ENCODE measurements at places on chromosomes 11 and 22.
A peak's percentile ranks its signal among the peaks of the same experiment; 100 is the strongest.

DNA sequence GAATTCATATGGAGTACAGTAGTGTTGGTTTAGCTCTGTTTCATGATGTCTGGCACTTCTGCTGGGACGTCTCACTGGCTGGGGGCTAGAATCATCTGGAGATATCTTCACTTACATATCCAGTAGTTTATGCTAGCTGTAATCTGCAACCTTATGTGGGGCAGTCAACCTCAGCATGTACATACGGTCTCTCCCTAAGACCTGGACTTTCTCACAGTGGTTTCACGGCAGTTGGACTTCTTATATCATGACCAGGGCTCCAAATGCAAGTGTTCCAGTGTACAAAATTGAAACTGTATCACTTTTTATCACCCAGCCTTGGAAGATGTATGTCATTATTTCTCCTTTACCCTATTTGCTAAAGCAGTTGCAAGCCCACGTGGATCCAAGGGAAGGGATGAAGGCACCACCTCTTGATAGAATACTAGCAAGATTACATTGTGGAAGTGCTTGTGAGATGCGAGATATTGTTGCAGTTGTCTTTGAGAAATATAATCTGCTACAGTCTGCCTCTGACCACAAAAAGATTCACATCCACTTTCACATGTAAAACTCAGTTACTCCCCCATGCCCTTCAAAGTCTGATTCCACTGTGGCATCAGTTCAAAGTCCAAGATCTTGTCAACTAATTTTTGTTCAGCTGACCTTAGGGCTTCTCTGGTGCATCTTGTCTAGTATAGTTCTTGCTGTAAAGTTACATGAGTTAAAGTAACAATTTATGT lies 316.6 kb upstream of the NCAM1 start:
- no peak for DNase-seq

- no peak for DNase-seq
Observed at GRCh38 chr22:36769541-36770512, 6.1 kb downstream of the IFT27 start.

DNA sequence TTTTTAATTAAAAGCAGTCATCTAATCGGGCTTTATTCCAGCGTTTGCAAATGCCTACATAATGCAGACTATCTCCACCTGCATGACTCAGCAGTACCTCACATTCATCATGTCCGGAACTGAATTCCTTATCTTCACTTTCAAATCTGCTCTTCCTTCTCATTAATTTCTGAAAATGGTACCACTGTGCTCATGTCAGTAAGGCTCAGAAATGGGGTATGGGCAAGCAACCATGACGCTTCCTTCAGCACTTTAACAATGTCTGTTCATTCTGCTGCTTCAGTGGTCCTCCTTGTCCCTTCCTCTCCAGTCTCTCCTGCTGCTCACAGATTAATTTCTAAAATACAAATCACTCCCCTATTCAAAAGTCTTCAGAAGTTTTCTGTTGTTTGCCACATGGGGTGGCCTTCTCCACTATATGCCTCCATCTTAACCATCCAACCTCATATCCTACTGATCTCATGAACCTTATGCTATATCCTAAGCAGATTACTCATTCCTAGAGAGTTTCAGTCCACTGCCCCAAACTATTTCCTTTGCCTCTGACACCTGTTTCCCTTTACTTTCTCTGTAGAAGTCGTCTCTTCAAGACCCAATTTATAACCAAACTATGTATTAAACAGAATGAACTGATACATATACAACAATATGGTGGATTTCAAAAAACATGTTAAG lies 7.0 kb downstream of the GTF2H1 start:
- DNase-seq, result no peak

GRCh38 chr22:19891317-19892256 lies 36.9 kb upstream of the GNB1L start:
- DNase-seq, result peak; percentile 68

- DNase-seq, result peak; percentile 83
Observed at GRCh38 chr11:35529971-35530495, 4.6 kb upstream of the PAMR1 start.

- DNase-seq, result peak; percentile 45
Observed at GRCh38 chr11:65504674-65505465, 6.0 kb downstream of the MALAT1 start.

- DNase-seq, result no peak
Observed at GRCh38 chr11:45233804-45234170, 52.4 kb downstream of the SYT13 start.

DNA sequence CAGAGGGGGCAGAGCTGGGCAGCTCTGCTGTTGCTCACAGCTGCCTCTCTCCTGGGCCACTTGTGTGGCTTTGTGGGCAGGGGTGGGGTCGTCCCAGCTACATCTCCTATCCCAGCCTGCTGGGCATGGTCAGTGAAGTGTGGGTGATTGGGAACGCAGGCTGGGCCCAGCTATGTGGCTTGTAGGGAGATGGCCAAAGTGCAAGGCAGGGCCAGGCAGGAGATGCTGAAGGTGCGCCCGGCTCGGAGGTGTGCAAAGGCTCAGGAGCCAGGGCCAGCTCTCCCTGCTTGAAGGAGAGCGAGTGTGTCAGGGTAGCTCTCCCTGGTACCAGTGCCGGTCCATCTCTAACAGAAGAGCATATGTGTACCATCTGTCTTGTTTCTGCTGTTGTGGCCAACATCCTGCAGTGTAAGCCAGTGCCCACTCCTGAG lies 8.4 kb upstream of the RANBP1 start:
- no peak for DNase-seq

- no peak for DNase-seq
Observed at GRCh38 chr22:49686495-49687219, 141.0 kb downstream of the BRD1 start.

DNA sequence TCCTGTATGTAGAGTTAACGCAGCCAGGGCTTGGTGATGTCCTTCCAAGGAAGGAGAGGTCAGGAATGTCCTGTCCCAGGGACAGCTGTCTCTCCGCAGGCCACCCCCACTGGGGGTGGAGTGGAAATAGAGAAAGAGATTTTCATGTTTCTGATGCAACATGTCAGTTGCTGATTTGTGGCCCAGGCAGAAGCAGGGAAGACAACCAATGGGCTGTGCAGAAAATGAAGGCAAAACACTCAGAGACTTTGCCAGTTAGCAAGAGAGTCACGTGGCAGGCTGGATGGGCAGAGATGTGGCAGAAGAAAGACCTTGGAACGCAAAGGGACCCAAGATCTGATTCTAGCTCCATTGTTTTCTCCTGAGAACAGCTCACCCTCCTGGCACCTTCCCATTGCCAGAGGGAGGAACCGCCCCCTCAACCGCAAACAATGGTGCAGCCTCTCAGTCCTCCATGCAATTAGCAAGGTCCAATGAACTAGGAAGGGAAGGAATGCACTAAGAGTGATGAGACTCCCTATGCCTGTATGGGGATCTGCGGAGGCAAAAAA lies 71.0 kb downstream of the SYN3 start:
- peak; percentile 34 for DNase-seq

DNA sequence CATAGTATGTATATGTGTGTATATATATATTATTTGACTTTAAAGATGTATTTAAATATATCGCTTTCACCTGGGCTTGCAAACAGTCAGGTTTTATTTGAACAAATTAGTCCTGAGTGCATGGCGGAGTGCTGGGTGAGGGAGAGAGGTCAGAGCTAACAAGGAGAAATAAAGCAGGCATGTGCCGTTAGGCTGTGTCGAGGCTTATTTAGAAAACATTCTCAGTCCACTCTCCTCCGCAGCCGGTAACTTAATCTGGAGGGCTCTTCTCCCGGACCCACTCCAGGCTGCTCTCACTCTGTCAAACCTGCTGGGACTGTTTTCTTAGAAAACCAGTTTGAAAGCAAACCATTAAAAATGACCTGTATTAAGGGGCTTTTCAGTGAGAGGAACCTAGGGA lies 455.9 kb downstream of the MN1 start:
- DNase-seq, result no peak

GRCh38 chr11:126082251-126083109 lies 19.8 kb upstream of the CDON start:
- no peak for DNase-seq

DNA sequence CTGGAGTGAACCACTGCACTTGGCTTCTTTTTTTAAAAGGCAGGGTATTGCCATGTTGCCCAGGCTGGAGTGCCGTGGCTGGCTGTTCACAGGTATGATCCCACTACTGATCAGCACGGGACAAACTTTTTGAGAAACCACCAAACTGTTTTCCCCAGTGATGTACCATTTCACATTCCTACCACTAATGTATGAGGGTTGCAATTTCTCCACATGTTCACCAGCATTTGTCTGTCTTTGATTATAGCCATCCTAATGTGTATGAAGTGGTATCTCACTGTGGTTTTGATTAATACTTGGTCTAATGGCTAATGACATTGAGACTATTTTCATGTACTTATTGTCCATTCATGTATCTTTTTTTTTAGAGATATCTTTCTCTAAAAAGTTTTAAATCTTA lies 41.5 kb upstream of the EP300 start:
- DNase-seq, result peak; percentile 43

DNA sequence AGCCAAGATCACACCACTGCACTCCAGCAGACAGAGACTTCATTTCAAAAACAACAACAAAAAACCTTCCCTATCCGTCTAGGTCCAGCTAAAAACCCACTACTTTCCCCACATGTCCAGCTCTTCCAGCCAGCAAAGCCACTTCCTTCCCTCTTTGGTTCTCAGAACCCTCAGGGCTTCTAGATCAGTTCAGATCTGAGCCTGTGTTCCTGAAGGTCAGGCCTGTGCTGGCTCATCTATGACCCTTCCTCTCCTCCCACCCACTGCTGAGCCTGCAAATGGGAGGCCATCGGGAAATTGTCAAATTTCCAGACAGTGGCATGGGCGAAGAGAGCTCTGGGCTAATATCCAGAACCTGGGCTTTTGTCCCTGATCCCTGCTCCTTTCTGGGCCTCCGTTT lies 37.8 kb downstream of the SLCO2B1 start:
- DNase-seq, result no peak

DNA sequence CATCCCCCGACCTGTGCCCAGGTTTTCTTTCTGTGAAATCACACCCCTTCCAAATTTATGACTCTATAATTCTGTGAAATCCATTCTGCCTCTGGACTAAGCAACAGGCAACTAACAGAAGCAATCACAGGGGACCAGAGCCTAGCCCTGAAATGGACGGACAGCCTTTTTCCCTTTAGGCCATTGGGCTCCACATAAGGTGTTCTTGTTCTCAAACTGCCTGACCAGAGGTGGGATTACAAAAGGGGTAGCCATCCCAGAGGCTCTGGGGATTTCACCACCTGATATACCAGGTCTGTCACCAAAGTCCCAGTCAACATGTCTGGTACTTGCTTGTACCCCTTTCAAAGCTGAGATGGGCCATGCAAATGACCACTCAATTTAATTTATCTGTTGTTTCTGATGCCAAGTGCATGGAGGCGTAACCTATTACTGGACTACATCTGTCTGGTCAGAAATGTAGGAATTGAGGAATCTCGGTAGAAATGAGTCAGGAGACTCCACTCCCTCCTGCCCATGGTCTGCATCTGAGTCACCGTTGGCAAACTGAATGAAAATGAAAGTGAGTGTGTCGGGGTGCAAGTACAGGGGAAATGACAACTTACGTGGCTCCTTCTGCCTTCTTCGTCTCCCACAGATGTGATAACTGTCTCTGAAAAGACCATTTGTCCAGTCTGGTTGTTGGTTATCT lies 10.2 kb downstream of the DKK3 start:
- DNase-seq, result peak; percentile 91

GRCh38 chr11:74670171-74670570 lies 61.1 kb downstream of the CHRDL2 start:
- no peak for DNase-seq

GRCh38 chr11:76380159-76380976 lies 564 bp downstream of the THAP12 start:
- DNase-seq, result peak; percentile 60

DNA sequence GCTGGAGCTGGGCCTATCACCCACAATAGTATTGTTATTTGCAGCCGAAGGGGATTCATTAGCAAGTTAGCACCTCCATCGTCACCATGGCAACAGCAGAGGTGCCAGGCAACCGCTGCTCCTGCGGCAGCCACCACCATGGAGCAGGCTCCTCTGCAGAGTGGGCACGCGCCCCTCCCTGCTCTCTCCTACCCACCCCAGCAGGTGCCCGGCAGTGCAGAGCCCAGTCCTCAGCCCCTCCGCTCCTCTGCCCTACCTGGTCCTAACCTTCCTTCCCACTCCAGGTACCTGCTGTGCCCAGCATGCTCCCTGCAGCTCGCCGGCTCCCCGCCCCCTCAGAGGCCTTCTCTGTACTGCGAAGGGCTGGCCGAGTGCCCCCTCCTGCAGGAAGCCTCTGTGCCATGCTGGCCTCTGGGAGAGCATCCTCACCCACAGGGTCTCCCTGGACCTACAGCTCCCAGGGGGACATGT lies 3.6 kb downstream of the DUSP8 start:
- DNase-seq, result no peak

GRCh38 chr11:69040581-69041260 lies 8.0 kb upstream of the TPCN2 start:
- DNase-seq, result peak; percentile 60

DNA sequence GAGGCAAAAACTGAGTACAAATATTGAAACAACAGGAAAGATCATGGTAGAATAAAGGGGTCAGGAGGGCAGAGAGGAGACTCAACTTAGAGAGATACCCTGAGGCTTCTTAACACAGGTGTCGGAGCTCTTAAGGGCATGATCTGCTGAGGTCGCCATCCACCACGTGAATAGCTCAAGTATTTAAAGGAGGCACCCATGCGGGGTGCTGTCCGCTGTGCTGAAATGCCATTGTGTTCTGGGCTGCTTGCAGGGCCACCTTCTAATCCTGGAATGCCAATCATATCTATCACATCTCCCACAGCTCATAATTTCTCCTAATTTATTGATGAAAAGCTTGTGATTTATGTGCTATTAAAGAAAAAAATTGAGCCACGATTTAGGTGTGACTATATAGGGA lies 90.2 kb downstream of the SEZ6L start:
- peak; percentile 7 for DNase-seq

DNA sequence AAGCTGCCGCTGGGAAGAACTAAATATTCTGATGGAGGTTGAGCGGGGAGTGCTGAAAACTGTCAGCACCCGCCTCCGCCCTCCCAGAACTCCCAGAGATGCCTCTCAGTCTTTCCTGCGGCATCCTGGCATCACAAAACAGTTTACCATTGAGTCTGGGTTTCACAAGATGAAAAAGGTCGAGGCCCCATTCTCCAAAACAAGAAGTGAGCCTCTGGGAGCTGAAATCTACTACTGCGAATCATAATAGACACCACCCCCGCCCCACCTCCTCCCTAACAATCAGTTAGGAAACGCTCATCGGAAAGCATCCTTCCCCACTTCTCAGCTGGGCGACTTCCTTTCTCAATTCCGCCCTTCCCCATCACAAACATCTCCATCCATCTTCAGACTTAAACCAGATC lies 1.0 kb downstream of the SUN2 start:
- DNase-seq, result peak; percentile 64

GRCh38 chr11:77602381-77603088 lies 12.8 kb downstream of the AQP11 start:
- DNase-seq, result peak; percentile 90

GRCh38 chr11:70001246-70001645 lies 76.9 kb upstream of the ANO1 start:
- no peak for DNase-seq

DNA sequence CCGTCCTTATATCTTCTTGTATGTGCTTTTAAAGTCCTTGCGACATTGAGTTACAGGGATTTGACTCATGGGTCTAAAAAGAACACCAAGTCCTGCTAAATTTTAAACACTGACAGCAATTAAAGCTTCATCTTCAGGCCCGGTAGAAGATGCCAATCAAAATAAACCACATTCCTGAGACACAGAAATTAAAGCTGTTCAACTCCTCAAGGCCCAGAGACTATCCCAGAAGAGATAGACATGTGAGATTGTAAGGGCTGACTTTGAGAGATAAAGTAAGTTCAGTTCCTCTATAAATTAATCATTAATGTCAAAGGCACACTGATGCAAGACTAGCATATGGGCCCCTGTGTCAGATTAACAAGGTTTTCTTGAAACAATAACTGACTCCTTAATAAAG lies 49.8 kb downstream of the OSBPL5 start:
- DNase-seq, result peak; percentile 56

Data from adipocyte (in vitro differentiated cells).